Frontal cortex (tissue), 4 donors: ENCODE measurements at places on chromosomes 7 and 10. TPM values are rescaled to one million over a fixed set of nuclear protein-coding genes. Genes with fewer than 3 reads are reported as not detected.

GRCh38 chr7:35777121-35777520 is 23.7 kb upstream of the SEPTIN7 start:
- DNase-seq: no peak

- DNase-seq: no peak
Measured at GRCh38 chr7:45342236-45342635, 184.6 kb downstream of the RAMP3 start.

DNA sequence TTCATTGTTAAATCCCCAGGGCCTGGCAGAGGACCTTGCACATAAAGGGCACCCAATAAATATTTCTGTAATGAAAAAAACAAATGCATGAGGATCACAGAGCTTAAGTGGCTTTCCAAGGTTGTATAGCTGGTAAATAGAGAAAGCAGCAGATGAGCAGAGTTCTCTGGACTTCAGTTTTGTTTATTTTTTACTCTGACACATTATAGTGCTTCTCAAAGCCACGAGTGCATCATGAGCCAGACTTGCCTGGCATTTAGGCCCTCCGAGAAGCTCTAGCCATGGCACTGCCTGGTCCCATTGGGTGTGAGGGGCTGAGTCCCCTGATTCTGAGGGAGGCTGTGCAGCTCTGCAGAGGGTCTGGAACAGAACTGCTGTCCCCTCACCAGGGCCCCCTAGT is 87.2 kb upstream of the ZNF32 start:
- DNase-seq: no peak

DNA sequence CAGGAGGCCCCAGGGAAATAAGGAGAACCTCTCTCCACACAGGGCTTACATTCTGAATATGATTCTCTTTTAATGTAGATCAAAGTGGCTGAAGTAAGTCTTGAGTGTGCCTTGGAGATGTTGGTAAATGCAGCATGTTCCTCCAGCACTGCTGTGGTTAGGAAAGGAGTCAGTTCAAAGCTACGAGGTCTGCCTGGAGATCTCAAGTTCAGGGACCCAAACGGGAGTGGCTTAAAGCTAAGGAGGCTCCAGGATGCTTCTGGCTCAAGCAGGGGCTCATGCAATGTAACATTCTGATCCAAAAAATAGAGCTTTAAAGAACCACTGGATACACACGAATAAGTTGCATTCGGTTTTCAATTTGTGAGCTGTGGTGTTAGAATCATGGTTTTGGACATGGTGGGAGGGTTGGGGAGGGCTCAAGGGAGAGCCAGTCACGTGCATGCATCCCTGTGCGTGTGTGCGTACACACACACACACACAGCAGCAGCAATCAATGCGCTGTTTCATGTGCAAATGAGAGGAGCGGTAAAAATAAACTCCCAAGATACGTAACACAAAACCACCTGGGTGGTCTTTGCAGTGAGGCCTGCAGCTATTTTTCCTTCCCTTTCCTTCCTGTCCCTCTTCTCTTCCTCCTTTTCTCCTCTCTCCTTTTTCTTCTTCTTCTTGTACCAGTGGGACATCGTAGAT is 70.5 kb downstream of the AOAH start:
- no peak for DNase-seq

GRCh38 chr7:80651471-80651870 is 13.0 kb downstream of the CD36 start:
- no peak for DNase-seq

DNA sequence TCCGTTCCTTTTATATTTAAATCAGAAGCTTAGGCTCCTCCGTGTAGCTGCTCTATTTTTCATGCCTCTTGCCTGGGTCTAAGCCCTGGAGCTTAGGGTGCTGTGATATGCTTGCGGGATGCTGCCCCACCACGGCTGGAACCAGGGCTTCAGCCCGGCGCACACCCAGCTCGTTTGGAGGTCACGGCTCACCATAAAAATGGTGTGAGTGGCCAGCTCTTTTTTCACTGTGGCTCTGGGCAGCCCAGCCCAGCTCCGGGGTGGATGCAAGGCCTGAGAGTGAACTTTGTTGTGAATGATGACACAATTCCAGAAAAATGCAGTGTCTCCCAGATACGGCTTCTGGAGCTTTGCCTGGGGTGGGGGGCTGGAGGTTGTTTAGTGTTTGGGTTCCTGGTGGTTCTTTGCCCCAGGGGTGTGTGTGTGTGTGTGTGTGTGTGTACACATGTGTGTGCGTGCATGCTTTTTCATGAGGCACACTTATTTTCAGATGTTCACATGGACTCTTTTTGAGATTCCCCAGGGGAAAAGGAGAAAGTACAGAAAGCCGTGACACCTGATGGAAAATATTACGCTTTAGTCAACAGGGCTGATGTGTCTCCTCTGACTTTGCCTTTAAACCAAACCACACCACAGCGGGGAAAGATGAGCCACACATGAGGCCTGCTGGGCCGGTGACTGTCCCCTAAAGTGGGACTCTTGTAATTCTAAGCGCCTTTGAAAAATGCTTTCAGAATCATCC is 46.2 kb downstream of the GRK5 start:
- DNase-seq: no peak

GRCh38 chr10:31390804-31391203 is 71.8 kb downstream of the ZEB1 start:
- DNase-seq: no peak

DNA sequence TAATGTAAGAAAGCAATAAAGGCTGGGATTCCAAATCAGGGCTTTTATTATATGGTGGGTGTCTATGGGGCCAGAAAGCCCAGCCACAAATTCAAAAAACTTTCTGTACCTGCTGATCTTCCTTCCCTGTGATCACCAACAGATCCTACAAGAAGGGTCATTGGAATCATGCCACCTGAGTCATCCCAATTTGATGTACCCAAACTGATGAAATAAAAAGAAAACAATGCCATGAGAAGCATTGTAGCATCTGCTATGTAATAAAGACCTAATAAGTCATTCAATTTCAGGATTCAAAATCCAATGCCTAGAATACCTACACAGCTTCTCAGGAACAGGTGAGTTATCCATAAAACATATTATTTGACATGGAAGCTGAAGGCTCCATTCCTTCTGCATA is 228.8 kb downstream of the DKK1 start:
- DNase-seq: no peak

GRCh38 chr7:71272509-71273490 is 140.9 kb downstream of the GALNT17 start:
- no peak for DNase-seq

GRCh38 chr10:68156373-68157185 is 47.3 kb downstream of the MYPN start:
- DNase-seq: peak; percentile 12

GRCh38 chr10:50232261-50232639 is 19.1 kb downstream of the ASAH2 start:
- DNase-seq: no peak

DNA sequence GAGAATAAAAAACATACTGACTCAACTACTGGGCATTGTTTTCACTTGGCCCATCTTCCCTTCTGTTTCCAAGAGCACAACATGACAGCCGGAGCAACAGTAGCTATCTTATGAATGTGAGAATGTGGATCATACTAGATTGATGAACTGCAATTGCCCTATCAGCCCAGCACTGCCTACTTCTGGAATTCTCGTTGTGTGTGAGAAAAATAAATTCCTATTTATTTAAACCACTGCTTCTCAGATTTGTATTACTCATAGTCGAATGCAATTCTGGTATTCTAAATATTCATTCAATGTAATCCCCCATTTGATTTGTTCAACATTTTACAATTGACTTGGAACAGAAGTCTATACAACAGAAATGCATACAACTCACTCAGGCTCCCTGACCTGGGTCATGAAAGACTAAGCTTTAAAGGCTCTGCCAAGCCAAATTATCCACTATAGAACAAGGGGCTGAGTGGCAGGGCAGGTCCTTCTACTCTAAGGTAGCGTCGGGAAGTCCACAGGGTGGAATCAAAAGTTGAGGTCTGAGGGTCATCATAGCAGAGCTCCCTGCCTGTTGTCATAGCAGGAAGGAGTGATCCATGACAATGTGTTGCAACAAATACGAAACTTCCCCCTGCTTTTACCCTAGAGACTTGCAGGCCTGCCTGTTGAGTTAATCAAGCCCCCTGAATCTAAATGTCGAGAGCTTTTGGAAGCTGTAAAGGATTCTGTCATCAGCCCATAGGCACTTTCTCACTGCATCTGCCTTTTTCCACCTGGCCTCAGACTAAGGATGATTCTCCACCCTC is 12.4 kb upstream of the JAZF1 start:
- DNase-seq: no peak

DNA sequence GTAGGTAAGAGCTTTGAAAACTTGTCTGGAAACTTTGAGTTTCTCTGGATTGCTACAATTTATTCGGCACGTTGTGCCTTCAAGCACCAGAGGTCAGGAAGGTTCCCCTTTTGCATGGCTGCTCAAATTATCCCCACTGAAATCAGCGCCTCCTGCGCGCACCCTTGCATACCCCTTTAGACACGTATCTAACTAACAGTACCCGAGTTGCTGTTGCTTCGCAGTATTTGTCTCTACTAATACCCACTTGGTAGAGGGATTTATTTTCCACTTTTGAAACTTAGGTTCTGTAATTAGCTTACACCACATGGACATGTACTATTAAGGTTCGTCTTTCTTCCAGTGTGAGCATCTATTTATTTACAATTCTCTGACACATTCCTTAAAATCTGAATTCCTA is 1.6 kb downstream of the MEOX2 start:
- DNase-seq: no peak

GRCh38 chr10:14554491-14555205 is 220.0 kb downstream of the FAM107B start:
- no peak for DNase-seq

DNA sequence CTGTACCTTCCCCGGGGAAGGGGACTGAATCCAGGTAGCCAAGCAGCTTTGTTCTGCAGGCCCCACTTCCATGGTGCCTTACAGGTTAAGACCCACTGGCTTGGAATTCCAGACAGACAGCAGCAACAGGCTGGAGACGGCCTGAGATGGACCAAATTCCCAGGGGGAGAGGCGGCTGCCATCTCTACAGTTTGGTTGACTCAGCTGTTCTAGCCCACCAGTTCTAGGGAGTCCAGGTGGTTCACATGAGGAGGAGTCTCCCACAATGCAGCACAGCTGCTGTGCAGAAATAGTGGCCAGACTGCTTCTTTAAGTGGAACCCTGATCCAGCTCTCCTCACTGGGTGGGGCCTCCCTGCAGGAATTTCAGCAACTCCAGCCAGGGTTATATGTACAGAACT is 74.1 kb downstream of the C10orf67 start:
- no peak for DNase-seq

DNA sequence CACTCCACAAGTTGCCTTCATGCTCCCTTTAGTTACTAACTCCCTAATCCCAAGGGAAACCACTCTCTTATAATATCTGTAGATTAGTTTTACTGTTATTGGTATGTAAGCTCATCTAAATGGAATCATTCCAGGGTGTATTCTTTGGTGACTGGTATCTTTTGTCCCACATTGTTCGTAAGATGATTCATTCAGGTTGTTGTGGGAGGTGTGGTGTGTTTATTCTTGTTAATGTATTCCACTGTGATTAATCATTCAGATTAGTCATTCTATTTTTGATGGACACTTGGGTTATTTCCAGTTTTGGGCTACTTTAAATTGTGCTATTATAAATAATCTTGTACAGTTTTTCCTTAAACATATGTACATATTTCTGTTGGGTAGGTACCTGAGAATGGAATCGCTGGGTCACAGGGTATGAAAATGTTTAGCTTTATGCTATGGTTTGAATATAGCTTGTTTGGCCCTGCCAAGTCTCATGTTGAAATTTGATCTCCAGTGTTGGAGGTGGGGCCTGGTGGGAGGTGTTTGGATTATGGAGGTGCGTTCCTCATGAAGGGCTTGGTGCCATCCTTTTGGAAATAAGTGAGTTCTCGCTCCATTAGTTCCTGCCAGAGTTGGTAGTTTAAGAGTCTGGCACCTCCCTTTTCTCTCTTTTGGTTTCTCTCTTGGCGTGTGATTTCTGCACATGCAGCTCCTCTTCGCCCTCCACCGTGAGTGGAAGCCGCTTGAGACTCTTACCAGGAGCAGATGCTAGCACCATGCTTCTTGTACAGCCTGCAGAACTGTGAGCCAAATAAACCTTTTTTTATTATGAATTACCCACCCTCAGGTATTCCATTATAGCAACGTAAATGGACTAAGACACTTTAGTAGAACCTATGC is 13.8 kb downstream of the BTRC start:
- DNase-seq: peak; percentile 14

DNA sequence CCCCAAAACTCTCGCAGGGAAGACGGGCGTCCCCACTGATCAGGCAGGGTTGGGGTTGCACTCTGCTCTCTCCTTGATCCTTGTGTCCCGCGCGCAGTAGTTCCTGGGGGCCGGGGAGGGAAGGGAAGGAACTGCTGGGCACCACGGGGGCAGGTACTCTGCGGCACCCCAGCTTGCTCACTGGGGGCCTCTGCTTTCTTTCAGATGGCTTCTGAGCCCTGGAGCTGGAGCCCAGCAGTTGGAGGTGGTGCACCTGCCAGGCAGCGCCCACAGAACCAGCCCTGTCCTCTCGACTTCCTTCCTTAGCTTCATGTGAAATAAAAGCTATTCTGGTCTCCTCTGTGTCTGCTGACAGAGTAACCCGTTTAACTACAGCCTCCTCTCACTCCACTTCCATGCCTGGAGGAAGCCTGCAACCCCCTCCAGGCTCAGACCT is 12.2 kb downstream of the PLAC9 start:
- DNase-seq: no peak

- DNase-seq: no peak
Measured at GRCh38 chr10:111511751-111512150, 434.9 kb downstream of the ADRA2A start.

DNA sequence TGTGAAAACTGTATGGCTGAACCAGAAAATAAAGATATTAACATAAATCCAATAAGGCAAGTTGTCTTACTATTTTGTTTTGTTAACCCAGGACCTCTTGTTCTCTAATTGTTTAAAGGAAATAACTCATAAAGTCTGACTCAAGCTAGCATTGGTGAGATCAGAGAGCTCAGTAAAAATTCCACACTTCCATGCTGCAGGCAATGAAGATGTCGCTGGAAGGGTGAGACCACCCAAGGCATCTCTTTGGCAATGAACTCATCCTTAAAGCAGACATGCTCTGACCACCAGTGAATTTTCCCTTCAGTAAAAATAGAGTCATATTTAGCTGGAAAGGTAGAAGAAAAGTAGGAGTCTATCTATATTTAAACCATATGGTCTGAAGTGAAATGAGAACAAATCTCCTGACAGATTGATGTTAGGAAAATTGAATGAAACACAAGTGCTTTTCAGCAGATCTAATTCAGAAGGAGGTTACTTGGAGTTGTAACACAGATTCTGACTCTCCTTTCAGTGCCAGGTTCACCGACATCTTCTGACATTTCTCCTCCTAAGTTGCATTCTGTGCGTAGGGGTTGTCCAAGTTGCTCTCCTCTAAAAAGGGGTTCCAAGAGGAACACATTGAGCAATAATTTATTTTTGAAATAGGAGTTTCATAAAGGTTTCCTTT is 32.8 kb upstream of the VIPR2 start:
- DNase-seq: no peak

SLC13A1 gene
- total RNA-seq: not detected

TM9SF3 gene
- 130 TPM for total RNA-seq

PPP3CB gene
- 111 TPM for total RNA-seq

CALML5 gene
- not detected for total RNA-seq

GIMAP8 gene
- total RNA-seq: 1.6 TPM

NEBL gene
- 64.0 TPM for total RNA-seq

CRHR2 gene
- total RNA-seq: 0.41 TPM

PDE1C gene
- total RNA-seq: 19.2 TPM
